NCI-H1694 treated with DMSO at 0.1 percent for 48 hours (cell line): ENCODE measurements at places on chromosomes 6 and 20.

DNA sequence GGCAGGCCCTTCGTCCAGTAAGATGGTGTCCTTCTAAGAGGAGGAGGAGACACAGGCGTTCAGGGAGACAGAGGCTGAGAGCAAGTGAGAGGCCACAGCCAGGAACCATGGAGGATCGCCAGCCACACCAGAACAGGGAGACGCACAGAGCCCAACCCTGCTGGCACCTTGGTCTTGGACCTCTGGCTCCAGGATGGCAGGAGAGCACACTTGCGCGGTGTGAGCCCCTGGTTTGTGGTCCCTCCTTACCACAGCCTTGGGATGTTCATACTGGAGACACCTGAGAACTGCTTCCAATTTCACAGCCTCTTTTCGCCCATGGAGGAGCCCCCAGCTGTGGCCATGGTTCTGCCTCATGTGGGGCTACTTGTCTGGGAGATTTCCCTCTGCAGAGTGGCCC lies 222.4 kb downstream of the DLL1 start:
- no peak for DNase-seq

DNA sequence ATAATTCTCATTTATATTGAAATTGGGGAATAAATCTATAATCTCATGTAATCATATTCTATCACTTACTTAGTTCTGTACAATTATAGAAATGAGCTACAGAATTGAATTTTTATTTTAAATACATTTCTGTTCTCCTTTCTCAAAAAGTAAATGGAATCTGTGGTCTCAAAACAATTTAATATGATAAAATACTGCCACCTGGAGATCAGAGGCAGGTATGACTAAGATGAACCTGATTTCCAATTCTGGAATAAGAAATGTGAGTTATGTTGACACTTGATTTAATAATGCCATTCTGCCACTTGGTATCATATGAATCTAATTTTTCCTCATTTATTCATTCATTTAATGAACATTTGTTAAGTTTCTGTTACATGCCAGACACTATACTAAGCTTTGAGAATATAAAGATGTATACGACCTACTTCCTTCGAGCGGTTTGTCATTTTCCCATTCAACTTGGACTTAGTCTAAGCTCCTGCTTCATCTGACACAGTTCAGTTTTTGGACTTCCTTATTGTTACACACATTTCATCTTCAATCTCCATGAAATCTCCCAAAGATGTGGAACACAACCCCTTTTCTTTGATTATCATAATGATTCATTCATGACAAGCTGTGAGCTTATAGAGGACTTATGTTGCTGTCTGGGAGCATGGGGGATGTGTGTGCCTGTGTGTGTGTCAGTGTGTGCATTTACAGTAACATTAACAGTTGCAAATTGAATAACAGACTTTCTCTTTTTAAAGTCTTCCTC lies 7.5 kb upstream of the CCDC28A start:
- peak; percentile 52 for DNase-seq

GRCh38 chr20:33751775-33752174 lies 20.0 kb downstream of the ZNF341 start:
- DNase-seq = no peak

DNA sequence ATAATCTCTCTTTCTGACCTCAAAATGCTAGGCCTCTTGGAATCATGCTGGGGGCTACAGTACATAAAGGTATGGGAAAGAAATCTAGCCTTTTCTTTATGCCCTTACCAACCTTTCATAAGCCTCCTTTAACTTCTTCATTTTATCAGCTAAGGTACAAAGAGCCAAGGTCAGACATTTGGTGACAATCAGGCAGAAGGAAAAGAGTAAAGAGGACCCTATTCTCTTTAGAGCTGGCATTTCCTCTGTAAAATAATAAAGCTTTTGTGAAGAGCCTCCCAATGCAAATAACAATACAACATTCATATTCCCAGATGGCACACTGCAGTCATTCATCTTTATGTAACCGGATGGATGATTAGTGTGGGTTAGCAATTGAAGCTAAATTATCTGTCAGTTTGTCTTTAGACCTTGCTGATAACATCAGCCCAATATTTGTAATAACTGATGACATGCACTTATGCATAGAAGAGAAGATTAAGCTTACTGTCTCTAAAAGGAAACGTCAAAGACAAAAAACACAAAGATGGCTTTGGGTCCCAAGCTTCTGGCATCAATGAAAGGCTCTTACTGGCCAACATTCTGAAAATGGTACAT lies 163.1 kb downstream of the IBTK start:
- DNase-seq = no peak

- DNase-seq = no peak
Observed at GRCh38 chr20:63956664-63957003, 418 bp upstream of the UCKL1 start.

DNA sequence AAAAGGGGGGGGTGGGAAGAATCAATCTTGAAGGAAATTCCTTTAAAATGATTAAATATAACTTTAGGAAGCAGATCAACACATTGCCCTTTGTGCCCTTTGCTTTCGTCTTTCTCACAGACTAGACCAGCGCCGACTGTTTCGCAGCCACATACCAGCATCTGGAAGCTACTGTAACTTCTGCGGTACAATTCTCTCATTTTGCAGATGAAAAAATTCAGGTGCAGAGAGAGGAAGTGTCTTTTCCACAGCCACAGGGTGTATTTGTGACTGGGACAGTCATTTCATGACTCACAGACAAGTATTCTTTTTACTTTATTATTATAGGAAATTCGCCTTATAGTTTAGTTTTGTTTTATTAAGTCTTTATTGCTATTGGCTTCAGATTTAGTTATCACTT lies 84.2 kb downstream of the UST start:
- no peak for DNase-seq

DNA sequence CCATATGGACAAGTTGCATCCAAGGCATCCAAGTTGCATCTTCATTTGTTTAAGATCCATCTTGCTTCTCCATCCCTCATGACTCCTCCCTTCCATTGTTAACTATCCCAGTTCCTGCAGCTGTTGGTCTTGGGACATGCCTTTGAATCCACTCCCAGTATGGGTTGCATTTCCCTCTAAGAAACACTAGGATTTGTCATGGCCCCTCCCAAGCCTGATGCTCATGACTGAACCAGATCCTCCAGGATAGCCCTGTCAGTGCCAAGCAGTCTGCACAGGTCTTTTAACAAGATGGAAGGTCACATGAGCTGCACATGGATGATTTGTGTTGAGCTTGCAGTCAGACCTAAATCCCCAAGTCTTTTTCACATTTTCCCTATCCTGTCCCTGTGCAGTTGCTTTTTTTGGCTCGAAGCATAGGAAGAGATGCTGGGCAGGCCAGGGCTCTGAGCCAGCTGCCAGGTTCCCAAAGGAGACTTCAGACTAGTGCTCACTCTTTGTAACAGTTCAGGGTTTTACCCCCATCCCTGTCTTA lies 4.2 kb downstream of the PPP2R5D start:
- no peak for DNase-seq

DNA sequence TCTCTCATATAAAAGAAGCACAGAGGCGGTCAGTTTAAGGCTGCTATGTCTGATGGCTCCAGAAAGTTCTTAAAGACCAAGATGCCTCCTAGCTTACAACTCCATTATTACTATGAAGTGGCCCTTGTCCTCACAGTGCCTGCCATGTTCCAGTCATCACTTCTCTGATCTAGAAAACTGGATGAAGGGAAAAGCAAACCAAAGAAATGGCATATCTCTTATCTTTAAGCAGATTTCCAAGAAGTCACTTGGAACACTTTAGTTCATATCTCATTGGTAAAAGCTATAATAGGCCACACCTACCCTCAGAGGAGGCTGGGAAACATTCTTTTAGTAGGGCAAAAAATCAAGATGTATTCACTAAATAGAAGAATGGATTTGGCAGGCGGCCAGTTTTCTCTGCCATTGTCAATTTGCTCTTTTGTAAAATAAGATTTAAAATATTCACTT lies 289.6 kb downstream of the TBC1D7 start:
- no peak for DNase-seq

DNA sequence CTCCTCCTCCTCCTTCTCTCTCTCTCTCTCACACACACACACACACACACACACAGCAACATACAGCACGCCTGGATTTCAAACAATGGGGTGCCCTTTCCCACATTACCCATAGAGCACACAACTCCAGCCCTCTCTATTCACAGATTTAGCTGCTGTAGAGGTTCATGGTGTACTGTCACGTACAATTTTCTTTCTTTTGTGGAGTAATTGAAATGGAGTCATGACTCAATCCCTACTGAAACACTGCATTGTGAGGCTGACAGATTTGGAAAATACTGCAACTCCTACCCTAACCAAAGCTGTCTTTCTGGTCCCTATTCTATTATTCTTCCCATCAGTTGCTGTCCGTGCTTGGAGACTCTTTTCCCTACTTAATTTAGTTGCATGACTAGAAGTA lies 166.9 kb downstream of the EDN1 start:
- no peak for DNase-seq
